Vagina (tissue), 2 donors: ENCODE measurements at places on chromosomes 12 and 14.

- no peak for DNase-seq
These were observed 25.5 kb downstream of the ITGA7 start for GRCh38 chr12:55682087-55682796.

GRCh38 chr14:48710133-48710532 is 876.0 kb downstream of the RPS29 start:
- DNase-seq: no peak

DNA sequence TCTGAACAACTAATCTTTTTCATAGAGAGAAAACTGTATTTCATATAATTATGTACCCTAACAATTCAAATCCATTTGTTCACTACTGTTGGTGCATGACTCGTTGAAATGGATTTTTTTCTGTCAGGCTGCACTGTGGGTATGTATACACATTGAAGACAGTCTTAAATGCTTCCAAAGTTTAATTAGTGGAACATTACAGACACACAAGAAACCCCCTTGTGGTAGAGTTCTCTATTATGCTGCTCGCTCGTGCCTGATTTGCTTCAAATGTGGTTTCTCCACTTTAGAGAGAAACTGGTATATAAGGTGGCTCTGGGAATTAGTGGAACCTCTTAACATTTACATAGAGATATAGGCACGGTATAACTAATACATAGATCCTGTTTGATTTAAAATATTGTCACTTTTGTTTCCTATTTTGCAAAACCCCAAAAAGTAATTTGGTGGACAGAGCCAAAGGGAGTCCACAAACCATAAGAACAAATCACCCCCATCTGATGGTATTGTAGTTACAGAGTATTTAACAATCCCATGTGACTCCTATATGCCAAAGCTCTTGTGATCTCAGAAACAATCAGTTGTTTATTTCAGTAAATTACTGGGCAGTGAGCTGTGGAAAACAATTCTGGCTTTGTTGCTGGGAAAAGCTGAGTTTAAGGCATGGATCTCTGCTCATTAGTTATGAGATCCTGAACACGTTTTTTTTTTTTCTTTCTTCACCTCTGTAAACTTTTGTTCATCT is 159.5 kb downstream of the BRMS1L start:
- no peak for DNase-seq

DNA sequence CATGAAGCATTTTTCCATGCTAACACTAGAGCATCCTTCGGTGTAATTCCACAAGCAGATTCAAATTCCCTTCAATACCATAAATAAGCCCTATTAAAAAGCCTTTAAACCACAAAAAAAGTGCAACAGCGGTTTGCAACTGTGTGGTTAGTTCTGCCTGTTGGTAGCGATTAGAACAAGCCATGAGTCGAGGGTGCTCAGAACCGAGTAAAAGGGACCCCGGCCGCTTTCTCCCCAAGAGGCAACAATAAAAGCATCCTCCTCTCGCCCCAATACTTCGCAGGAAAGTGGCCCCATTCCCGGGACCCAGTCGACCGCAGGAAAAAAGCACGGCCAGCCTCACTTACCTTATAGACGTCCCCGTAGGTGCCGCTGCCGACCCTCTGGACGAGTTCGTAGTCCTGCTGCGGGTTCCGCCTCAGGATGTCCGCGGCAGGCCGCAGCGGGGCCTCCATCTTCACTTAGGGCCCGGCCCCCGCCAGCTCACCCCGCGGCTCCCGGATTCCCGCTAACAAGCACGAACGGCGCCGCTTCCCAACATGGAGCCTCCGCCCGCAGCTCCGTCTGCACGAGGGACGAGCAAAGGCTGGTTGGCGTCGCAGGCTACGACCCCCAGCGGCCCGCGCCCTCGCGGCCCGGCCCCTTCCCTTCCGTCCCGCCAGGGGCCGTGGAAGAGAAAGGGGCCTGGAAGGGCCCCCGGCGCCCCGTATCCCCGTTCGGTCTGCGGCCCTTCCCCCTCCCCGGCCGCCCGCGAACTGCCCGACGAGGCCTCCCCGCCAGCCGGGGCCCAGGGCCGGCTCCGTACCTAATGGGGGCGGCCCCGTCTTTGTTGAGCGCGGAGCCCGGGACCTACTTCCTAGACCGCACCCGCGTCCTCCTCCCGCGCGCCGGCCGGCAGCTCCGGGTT is 521 bp downstream of the MAP4K5 start:
- no peak for DNase-seq

GRCh38 chr12:131738196-131738595 is 27.3 kb downstream of the SFSWAP start:
- DNase-seq: no peak

DNA sequence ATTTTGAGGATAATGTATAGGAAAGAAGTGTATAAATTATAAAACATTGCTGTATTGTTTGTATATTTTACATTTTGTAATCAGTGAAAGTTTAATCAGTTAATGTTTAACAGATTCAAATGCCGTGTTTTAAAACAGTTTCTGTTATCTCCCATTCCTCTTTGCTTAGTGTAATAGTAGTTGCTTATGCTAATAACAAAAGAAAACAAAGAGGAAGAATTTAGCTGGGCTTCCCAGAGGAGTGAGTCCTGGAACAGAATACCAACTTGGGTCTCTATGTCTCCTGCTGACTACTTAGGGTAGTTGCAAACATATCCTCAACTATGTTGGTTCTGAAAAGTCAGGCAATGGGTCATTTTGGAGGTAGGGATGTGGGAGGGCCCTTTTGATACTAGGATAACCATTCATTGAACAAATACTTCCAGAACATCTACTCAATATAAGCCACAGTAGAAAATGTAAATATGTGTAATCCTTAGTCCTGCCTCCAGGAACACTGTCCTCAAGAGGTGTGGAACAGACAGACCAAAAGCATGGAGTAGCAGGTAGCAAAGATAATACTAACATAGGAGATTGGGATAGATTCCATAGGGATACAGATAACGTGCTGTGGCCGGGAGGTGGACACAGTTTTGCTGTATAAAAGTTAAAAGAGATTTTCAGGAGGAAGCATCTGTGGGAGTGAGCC is 36.1 kb upstream of the EVL start:
- no peak for DNase-seq

DNA sequence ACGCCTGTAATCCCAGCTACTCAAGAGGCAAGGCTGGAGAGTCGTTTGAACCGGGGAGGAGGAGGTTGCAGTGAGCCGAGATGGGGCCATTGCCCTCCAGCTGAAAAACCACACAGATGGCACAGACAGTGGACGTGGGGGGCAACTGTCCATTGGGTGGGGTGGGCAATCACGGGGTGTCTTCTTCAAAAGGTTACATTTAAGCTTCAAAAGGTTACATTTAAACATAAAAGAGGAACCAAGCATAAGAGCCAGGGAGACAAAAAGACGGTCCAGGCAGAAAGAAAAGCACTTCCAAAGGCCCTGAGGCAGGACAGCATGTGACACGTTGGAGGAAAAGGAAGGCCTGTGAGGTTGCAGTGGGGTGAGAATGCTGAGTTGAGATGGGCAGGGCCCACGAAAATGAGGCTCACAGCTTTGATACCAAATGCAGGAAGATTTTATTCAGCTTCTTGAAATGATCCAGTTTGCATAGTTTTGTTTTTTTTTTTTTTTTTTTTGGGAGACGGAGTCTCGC is 10.7 kb downstream of the SCARB1 start:
- DNase-seq: no peak

GRCh38 chr12:51374361-51374760 is 16.8 kb downstream of the GALNT6 start:
- DNase-seq: no peak

DNA sequence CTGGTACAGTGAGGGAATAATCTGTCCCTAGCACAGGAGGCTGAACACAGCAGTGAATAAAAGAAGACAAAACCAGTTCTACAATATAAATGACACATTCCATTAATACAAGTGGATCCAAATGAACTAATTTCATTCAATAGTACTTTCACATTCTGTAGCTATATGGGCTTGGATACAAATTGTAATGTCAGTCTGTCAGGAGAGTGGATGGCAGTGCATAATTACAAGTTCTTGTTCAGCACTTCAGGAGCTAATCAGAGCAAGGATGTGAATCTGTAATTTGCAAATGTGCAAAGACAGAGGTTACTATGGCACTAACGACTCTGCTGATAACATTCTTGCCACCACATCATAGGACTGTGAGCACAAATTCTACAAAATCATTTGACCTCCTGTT is 697.9 kb downstream of the DIO2 start:
- no peak for DNase-seq

DNA sequence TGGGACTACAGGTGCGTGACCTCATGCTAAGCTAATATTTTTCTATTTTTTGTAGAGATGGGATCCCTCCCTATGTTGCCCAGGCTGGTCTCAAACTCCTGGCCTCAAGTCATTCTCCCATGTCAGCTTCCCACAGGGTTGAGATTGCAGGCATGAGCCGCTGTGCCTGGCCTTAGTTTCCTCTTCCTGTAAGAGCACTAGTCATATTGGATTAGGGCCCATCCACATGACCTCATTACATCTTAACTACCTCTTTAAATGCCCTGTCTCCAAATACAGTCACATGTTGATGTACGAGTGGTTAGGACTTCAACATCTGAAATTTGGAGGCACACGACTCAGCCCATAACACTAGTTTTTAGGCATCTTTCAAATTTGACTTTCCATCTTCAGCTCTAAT is 72.2 kb upstream of the RASSF3 start:
- DNase-seq: no peak

- no peak for DNase-seq
These were observed 107.6 kb upstream of the FUT8 start for GRCh38 chr14:65304963-65305362.

GRCh38 chr12:128611736-128612135 is 212.0 kb downstream of the SLC15A4 start:
- DNase-seq: no peak

- no peak for DNase-seq
These were observed 159.9 kb upstream of the SRRM4 start for GRCh38 chr12:118821386-118821925.

- no peak for DNase-seq
These were observed 78.9 kb downstream of the ITPK1 start for GRCh38 chr14:93036652-93037345.

DNA sequence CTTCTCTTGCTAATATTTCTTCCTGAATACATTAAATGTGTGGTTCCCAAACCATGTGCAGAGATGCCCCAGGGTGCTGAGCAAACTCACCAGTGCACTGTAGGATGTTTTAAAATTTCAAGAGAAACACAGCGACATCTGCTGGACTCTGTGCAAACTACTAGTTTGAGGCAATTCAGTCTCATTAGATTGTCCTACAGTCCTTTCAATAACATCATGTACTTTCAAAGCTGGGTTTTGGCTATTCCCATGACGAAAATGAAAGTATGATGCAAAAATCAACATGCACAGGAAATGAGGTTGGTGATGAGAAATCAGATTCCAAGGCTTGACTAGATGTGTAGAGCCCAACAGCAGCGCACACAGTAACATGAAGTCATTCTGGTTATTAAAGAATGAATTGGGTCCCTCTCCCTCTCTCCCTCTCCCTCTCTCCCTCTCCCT is 66.3 kb downstream of the CLIP1 start:
- DNase-seq: no peak

DNA sequence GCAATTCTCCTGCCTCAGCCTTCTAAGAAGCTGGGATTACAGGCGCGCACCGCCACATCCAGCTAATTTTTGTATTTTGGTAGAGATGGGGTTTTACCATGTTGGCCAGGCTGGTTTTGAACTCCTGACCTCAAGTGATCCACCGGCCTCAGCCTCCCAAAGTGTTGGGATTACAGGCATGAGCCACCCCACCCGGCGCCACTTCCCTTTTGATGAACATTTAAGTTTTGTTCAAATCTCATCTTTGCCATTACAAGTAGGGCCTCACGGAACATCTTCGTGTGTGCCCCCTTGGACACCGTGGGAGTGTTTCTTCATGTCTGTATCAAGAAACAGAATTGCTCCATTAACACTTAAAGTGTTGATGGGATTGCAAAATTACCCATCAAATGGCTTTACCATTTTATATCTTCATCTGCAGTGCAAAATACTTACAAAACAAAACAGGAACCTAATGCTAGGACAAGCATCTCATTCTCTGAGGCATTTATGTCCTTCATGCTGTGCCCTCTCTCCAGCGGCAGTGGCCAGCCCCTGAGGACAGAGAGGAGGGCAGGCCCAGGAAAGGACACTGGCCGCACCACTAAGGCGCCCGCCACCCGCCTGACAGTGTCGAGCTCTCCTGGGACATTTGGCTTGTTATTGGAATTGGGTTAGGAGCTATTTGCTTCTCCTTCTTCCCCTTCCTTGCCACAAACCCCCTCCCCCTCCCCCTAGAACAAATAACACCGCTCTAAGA is 61.7 kb downstream of the RFX4 start:
- no peak for DNase-seq

GRCh38 chr14:68394118-68394763 is 398.6 kb downstream of the ZFP36L1 start:
- DNase-seq: no peak

GRCh38 chr12:106291342-106291741 is 11.2 kb upstream of the TCP11L2 start:
- DNase-seq: no peak

DNA sequence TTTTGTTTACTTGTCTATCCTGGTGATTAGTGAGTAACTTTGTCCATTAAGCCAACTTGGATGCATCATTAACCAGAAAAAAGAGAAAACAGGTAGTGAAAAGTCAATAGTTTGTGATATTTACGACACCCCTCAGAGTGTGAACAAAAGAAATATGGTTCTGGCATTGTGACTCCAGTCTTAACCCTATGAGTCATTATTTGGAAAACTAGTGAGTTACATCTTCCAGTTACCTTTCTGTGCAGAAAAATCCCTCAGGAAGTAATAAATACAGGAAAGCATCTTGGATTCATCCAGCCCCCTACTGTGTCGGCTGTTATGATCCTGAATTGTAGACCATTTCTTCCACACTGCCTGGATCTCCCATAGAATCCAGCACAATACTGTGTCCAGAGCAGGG is 379.1 kb downstream of the GALC start:
- DNase-seq: no peak

- DNase-seq: no peak
These were observed 50.6 kb downstream of the LRCOL1 start for GRCh38 chr12:132559652-132560363.

DNA sequence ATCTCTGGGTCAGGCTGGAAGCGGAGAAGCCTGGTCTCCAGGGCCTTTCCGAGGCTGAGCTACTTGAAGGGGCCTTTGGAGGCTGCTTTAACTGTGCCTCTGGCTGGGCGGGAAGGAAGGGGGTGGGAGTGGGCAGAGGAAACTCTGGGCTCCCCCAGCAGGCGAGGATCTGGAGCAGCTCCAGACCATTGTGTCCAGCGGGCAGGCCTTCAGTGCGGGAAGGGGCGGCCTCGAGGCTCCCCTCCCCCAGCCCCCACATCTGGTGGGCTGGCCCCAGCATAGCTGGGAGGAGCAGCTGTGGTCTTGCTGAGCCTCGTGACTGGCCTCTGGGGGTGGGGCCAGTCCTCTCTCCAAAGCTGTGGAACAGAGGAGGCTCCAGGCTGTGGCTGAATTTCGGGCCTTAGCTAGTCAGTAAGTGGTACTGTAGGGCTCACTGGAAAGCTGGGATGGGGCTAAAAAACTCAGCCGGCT is 3.4 kb downstream of the TAMALIN start:
- no peak for DNase-seq

- no peak for DNase-seq
These were observed 51.6 kb downstream of the ARF6 start for GRCh38 chr14:49944501-49944900.
